DMS79 (cell line): ENCODE measurements at places on chromosomes 12 and 14.

DNA sequence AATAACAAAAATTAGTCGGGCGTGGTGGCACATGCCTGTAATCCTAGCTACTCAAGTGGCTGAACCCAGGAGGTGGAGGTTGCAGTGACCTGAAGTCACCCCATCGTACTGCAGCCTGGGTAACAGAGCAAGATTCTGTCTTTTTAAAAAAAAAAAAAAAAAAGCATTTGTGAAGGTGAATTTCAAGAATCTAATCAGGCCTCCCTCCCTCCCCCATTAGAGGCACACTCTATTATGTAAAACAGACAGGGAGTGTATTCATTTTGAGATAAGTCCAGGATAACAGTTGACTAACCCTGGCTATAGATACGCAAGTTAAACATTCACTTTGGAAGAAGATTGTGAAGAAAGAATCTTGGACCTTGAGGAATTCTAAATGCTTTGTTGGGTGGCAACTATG lies 2.9 kb downstream of the RESF1 start:
- no peak for DNase-seq

GRCh38 chr12:82648259-82648909 lies 38.3 kb upstream of the TMTC2 start:
- no peak for DNase-seq

GRCh38 chr12:12036901-12037300 lies 33.8 kb upstream of the BCL2L14 start:
- no peak for DNase-seq

- DNase-seq = no peak
These were observed 1.9 kb downstream of the RIMKLB start for GRCh38 chr12:8699714-8700113.

- DNase-seq = no peak
These were observed 350.3 kb upstream of the CCDC196 start for GRCh38 chr14:66135831-66136230.

DNA sequence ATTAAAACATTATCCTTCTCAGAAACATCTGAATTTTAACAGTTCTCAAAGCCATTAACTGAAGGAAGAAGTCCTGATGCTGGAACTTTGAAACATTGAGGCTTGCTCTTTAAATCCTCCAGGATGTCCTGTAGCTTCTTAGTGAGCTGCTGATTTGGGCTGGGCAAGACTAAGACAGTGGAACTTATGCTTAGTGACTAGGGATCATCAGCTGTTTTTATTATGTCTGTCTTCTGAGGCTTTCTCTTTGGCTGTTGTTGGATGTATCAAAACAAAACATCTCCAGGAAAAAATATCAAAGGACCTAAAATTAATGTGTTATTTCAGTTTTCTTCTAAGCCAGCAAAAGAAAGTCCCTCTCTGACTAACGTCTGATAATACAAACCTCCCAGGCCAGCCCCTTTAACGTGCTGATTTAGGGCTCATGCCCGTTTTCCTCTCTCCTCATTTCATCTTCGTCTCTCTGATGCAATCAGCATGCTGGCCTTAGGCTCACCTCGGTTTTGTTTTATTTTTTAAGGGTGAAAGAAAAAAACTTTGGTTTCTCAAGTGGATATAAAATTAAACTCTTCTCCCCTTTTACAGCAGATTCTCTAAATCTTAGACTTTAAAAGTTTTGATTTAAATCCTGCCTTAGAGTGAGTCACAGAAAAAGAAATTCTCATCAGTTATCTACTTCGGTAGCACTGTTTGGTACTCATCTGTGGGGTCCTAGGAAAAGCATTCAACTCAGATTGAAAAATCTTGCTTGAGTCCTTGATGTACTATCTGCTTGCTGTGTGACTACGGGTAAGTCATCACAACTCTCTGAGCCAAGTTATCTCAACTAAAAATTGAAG lies 106.2 kb upstream of the CCDC91 start:
- DNase-seq = no peak

GRCh38 chr12:45232146-45232755 lies 16.4 kb downstream of the ANO6 start:
- DNase-seq = no peak

GRCh38 chr12:132478433-132478803 lies 11.5 kb upstream of the FBRSL1 start:
- DNase-seq = no peak

DNA sequence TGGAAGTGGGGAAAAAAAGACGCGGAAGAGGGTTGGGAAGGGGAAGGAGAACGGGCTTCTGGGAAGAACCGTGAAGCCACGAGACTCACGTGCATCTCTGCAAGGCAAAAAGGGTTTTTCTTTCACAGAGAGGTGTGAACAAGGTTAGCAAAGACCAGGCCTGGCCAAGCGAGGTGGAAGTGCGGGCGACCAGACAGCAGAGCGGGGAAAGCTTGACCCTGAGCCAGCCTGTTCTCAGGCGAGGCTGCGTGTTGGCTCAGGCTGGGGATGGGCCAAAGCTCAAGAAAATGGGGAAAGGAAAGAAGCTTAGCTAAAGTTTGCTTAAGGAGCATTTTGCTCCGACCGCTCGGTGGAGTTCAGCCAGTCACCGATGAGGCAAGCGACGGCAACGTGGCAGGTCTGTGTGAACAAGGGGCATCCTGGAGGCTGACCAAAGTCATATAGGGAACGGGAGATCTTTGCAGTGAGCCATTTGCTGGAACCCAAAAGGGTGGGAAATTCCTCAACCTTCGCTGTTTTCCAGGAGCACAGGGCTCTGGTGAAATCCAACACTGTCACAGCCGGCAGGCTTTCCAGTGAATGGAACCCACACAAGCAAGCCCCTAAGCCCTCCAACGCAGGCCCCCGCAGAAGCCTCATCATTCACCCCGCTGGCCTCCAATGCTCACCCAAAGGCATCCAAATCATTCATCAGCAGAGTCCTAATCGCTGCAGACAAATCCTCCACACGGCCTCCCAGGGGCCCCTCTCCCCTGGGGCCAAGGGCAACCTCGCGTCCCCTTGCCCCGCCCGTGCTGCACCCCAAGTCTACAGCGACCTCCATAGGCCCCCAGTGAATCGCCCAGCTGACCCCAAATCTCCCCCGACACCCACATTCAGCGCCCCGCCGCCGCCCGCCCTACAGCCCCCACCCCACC lies 754 bp downstream of the ZNF605 start:
- DNase-seq = peak; percentile 33

- no peak for DNase-seq
These were observed 66.2 kb upstream of the PTGR2 start for GRCh38 chr14:73785336-73785833.

- DNase-seq = no peak
These were observed 58.3 kb upstream of the DYRK2 start for GRCh38 chr12:67590149-67590790.

DNA sequence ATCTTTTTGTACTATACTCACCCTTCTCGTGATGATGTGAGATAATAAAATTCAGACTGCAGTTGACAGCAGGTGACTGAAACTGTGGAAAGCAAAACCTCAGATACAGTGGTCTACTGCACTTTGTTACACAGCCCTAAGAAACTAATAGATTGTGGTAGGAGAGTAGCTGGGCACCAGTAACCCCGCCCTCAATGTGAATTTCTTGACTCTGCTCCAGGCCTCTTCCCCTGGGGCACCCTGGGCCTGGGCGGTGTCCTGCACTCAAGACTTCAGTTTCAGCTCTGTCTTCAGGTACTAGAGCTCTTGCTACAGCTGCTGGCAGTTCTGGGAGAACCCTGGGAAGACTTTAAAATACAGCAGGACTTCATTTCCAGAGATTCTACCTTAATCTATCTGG lies 197.6 kb upstream of the AVPR1A start:
- DNase-seq = no peak

DNA sequence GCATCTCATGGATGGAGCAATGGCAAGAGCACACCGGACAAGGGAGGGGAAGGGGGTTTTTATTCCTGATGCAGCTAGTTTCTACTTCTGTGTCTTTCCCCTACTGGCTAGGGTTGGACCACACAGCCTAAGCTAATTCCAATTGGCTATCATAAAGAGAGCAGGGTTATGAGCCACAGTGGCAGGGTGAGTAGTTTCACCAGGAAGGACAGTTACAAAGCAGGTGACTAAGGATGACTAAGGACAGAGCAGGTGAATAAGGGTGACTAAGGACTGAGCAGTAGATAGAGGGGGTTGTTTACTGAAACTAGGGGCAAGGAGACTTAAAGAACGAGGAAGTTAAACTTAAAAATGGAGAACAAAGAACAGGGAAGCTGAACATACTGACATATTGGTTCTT lies 321.4 kb upstream of the SEL1L start:
- no peak for DNase-seq

GRCh38 chr14:57080691-57081090 lies 188.0 kb downstream of the EXOC5 start:
- DNase-seq = no peak

- no peak for DNase-seq
These were observed 36.8 kb downstream of the FGD4 start for GRCh38 chr12:32435921-32436705.

DNA sequence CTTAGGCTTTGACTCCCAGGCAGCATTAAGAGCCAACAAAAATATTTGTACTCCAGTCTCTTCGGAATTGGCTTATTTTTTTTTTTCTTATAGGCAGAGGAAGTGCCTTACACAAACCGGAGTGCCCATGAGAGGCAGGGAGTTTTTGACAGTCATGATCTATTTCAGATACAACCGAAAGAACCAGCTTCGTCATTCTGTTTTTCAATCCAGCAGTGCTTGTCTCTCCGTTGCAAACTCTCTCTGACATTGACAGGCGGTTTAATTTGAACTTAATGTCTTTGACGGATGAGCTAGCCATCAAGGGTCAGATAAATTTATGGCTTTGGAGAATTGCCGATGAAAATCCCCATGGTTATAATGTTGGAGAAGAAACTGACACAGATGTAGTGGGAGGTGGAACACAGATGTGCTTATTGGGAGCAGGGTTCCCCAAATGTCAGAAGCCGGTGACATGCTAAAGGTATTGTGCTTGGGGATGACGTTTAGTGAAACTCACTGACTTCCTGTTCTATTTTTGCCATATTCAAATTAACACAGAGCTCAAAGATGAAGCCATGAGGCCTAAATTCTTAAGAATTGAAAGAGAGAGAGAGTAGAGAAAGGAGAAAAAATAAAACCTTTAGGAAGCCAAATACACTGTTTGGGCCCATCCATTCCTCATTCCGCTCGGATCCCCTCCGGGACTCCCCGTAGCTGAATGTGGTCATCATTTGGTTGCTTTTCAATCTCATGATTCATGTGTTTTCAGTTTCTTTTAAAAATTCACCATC lies 59.7 kb downstream of the PLXNC1 start:
- no peak for DNase-seq

DNA sequence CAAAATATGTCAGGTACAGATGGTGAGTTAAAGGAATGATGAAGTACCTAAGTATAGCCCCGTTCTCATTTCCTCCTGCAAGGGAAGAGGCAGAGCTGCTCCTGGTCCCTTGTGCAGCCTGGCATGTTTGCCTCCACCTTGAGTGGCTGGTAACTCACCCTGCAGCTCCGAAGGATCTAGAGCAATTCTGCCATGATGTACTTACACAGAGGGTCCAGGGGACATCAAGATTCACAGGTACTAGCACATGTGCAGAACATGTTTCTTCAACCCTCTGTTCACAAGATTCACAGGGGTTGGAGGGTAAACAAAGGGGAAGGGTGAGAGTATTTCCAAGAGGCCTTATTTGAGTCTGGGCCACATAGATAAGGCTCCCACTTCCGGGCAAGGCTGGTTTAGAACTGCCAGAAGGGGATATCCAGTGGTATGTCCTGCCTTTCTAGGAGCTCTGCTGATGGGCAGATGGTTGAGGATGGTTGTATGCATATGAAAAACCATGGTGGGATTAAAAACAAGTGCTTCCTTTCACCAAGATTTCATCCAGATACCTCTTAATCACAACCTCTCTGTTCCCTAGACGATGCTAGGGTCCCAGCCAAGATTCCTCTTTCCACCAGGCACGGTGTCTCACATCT lies 7.7 kb downstream of the DCTN2 start:
- DNase-seq = no peak

DNA sequence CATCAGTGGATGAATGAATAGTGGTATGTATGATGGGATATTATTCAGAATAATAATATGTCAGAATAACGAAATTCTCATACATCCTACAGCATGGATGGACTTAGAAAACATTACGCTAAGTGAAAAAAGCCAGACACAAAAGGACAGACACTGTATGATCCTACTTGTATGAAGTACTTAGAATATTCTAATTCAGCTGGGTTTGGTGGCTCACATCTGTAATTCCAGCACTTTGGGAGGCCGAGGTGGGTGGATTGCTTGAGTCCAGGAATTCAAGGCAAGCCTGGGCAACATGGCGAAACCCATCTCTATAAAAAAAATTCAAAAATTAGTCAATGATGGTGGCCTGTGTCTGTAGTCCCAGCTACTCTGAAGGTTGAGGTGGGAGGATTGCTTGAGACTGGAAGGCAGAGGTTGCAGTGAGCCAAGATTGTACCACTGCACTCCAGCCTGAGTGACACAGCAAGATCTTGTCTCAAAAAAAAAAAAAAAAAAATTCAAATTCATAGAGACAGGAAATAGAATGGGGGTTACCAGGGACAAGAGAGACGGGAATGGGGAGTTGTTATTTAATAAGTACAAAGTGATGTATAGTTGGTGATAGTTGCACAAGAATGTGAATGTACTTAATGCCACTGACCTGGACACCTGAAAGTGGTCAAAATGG lies 132.3 kb downstream of the CHST11 start:
- DNase-seq = no peak

GRCh38 chr14:65007202-65007601 lies 20.5 kb downstream of the FNTB start:
- no peak for DNase-seq

- no peak for DNase-seq
These were observed 1.4 kb downstream of the MDM2 start for GRCh38 chr12:68809190-68810026.

DNA sequence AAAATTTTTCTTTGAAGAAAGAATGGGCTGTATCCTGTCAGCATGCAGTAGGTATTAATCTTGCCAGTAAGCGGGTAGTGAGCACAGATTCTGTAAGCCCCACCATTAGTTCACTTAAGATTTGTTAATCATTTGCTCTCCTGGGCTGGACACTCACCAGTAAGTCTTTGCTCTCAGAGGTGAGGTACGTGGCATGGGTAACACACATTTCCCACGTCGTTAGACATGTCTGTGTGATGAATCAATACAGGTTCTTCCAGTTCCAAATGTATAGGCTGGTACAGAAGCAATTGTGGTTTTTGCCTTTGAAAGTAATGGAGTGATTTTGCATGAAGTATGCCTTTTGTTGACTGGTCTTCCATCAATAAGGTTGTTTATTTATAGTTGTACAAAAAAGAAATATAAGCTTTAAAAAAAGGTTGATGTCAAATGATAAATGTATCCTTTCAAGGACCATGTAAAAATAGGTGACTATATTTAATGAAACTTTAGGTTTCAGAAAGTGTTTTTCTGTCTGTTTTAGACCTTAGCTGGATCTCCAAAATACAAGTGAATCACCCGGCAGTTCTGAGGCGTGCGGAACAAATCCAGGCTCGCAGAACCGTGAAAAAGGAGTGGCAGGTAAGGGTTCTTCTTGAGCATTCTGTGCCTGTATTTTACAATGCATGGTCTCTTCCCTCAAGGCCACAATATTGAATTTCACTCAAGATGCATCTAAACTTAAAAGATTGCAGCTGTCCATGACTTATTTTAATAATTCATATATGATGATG lies 45.5 kb downstream of the DERA start:
- DNase-seq = peak; percentile 72

GRCh38 chr12:53698948-53699677 lies 23.2 kb upstream of the ATP5MC2 start:
- no peak for DNase-seq
